Stimulated activated CD4-positive, alpha-beta T cell treated with anti-CD3 and anti-CD28 coated beads, TNF-alpha, amount 100 ng/mL, for 4 hours (primary cell): ENCODE measurements at places on chromosomes 5 and 9.

- DNase-seq, result no peak
Observed at GRCh38 chr5:14183187-14183939, 40.2 kb downstream of the TRIO start.

DNA sequence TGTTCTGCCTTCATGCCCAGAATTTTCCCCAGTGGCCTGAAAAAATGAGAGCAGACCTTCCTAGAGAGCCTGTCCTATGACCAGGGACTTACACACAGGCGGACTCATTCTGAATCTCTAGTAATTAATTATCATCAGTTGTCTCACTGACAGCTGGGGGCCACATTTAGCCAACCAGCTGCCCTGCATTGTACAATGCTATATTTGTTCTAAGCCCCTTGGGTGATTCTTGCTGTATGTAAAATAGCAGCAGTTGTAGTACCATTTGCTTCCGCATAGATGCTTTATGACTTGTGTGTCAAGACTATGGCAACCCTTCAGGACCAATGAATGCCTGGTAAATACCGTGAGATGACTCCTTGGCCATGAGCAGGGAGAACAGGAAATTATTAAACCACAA is 415.4 kb upstream of the SEMA6A start:
- no peak for DNase-seq

DNA sequence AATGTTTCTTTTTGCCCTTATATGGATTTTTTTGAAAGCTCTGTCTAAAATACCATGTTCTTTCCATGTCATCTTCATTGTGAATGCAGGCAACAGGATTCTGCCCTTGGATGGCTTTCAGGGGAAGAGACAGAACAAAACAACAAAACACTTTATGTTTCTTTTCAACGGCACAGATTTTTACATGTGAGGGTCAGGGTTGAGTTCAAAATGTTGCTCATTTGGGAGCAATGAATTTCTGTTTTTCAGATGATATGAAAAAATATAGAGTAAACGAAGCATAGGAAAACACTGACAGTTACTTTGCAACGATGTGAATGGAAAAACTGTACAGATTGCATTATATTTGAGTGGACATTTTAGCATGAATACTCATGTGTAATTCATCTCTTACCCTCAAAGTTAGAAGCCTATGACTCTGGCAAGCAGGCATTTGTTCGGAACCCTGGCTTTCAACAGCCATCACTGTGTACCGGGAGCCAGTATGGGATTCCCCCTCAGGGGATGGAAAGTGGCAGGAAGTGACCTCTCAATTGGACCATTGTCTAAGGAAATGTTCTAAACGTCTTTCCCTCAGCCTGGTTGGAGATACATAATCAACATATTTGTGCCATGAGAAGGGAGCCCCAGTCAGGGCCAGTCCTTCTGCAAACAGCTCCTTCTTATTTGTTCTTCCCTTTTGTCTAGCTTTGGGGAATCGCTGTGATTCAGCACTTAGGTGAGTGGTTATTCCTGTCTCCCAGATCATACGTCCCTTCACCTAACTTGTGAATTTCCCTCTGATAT is 153.9 kb upstream of the MEF2C start:
- DNase-seq, result no peak

DNA sequence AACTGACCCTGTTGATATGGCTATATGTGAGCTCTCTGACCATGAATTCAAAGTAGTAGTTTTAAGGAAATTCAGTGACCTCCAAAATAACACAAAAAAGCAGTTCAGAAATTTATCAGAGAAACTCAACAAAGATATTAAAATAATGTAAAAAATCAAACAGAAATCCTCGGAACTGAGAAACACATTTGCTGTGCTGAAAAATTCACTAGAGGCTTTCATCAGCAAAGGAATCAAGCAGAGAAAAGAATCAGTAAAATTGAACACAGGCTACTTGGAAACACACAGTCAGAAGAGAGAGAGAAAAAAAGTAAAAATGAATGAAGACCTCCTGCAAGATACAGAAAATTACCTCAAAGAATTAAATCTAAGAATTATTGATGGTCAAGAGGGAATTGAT is 417.2 kb downstream of the TMEM232 start:
- DNase-seq, result no peak

DNA sequence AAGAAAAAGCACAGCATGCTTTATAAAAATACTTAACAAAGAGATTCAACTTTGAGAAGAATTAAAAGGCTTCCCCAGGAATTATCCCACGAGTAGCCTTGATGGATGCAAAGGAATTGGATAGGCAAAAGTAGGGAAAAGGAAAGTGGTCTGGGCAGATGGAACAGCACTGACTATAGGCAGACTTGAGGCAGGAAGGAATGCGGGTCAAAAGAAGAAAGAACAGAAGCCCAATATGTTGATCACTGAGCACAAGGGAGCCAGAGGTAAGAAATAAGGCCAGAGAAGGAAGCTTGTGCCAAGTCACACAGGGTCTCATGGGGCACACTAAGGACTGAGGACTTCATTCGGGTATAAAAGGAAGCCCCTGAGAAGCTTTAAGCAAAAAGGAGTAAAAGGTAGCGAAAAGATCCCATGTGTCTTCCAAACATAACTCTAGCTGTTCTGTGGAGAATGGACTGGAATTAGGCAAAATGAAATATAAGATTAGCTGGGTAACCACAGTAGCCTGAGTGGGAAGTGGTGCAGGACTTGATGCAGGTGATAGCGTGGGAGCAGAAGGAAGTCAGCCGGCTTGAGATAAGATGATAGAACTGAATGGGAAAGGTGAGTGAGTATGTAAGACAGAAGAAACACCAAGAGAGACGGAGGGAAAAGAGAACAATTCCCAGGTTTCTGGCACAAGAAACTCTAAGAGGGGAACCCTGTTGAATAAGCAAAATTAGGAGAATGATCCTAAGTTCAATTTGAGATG is 106.6 kb downstream of the DENND1A start:
- DNase-seq, result no peak

GRCh38 chr9:18747595-18747994 is 273.6 kb downstream of the ADAMTSL1 start:
- no peak for DNase-seq

- DNase-seq, result no peak
Observed at GRCh38 chr5:132277971-132278853, 16.0 kb upstream of the SLC22A4 start.

- DNase-seq, result no peak
Observed at GRCh38 chr5:1282131-1282992, 12.5 kb downstream of the TERT start.

DNA sequence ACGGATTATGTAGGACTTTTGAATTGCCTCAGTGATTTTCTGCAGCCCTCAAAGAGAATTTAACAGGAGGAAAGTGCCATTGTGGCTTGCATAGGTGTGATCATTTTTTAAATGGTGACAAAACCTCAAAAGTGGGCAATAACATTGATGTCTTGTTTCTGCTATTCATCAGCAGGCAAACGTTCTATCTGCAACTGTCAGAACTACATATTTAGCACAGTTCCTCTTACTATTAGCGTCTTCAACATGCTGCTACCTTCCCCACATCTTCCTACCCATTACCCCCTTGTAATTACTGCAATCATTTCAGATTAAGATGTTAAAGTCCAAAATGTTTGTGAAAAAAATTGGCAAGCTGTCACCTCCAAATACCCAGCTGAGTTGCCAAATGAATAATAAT is 254.6 kb downstream of the SMARCA2 start:
- DNase-seq, result no peak

DNA sequence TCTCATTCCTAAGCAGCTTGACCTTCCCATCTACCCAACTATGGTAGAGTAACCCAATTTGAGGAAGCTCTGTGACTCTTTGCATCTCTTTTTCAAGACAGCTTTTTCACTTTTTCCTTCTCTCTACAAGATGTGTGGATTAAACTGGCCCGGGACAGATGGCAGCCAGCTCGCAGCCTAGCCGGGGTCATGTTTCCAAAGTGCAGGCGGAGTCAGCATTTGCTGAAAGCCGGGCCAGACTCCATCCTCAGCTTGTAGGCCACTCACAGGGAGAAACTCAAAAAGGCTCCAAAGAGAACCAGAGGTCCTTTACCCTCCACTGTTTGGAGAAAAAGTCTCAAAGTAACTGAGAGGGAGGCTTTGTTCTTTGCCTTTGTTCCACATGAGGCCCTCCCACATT is 286.8 kb upstream of the PANK3 start:
- no peak for DNase-seq

DNA sequence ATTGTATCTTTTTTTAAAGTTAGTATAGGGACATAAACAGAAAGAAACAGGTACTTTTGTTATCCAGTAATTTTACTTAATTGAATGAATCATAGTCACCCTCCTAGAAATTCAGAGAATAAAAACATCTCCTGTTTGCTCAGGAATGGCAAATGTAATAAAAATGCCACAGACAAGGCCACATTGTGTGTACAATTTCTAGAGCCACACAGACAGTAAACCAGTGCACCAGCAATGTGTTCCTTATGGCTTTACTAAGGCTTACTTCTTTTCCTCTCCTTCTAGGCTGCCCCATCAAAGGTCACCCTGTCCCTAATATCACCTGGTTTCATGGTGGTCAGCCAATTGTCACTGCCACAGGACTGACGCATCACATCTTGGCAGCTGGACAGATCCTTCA is 145.5 kb downstream of the SAXO1 start:
- no peak for DNase-seq

DNA sequence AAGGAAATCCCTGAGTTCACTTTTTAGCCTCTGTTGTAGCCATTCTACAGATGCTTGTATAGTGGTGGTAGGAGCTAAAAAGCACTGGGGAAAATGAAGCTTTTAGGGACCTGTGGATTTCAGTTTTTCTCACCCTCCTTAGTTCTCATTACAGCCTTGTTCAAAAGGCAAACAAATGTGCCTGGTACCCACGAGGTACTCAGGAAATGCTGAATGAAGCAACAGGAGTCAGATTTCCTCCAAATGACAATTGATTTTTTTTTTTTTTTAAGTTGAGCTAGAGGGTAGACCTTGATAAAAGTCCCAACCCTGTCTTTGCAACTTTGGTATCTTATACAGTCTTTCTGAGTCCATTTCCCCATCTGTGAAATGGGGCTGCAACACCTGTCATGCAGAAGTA is 21.3 kb upstream of the TMOD1 start:
- DNase-seq, result no peak

DNA sequence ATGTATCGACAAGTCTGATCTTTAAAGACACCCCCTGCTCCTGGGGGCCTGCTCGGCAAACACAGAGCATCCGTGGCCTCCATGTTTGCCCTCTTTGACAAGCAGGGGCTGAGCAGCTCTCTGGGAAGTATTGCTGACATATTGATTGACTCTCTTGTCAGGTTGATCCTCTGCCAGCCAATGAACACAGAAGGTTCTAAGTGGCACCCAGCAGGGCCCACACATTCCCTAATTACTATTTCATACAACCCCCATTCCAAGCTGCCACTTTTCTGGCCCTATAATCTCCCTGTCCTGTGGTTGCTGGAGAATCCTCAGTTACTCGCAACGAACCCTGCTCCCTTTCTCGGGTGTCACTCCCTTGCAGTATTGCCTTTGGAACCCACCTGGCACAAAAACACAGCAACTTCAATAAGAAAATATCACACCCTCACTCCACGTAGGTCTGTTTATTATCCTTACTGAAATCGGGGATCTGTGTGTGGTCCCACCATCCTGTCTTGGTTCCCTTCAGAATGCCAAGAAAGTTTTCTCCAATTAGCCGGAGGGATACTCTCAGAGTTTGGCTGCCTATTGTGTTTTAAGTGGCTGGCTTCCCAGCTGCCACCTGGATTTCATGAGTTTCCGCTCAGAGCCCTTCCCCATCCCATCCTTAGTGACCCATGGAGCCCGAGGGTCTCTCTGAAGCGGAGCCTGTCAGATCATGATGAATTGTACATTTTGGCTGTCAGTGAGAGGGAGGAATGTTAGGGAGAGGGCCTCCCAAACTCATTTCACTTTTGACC is 249.0 kb upstream of the WWC1 start:
- no peak for DNase-seq
